ENCODE measurements at places on chromosomes 1 and 21. TPM values are rescaled to one million over a fixed set of nuclear protein-coding genes. Genes with fewer than 3 reads are reported as not detected.

The SLC1A7 gene
- not detected for total RNA-seq

The WARS2 gene
- total RNA-seq = 9.7 TPM

GRCh38 chr1:19123837-19124236, 86.2 kb downstream of the UBR4 start:
- DNase-seq = no peak

GRCh38 chr1:79055856-79056255, 49.3 kb upstream of the ADGRL4 start:
- no peak for DNase-seq

DNA sequence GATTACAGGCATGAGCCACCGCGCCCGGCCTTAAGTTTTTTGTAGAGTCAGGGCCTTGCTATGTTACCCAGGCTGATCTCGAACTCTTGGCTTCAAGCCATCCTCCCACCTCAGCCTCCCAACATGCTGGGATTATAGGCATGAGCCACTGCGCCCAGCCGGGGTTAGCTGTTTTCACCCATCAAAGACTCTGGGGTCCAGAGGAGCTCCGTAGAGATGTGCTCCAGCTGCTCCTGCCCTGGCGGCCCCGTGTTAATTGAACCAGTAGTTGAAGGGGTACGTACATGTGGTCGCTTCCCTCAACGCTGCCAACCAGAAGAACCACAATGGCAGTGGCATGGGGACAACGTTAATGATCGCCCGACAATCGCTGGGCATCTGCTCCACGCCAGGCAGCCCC, 72.0 kb downstream of the NPHP4 start:
- DNase-seq = no peak

The TRIM46 gene
- total RNA-seq = 1.1 TPM

- DNase-seq = peak; percentile 82
Observed at GRCh38 chr1:89721351-89721750, 88.4 kb downstream of the LRRC8C start.

DNA sequence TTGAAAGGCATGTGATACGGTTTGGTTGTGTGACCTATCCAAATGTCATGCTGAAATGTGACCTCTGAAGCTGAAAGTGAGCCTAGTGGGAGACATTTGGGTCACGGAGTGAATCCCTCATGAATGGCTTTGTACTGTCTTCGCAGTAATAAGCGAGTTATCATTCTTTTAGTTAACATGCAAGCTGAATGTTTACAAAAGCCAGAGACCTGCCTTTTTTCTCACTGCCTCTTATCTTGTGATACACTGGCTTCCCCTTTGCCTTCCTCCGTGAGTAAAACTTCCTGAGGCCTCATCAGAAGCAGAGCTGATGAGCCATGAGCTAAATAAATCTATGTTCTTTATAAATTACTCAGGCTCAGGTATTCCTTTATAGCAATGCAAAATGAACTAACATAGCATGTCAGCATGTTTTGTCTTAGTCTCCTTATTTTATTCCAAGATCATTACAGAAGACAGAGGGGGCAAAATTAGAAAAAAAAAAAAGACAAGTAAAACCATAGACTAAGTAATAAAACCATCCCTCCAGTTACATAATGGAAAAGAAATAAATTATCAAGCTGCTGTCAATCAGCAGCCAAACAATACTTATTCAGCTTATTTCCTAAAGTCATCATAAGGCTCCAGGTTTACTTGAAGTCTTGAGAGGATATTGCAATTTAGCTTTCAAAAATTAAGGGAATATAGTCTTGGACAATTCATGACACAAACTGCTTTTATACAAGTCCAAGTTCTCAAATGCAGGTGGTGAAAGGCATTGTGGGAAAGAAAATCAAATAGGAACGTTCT, 12.1 kb downstream of the RGS18 start:
- no peak for DNase-seq

The OPTC gene
- total RNA-seq = not detected

The NUDT4B gene
- total RNA-seq = 10.7 TPM

- DNase-seq = peak; percentile 40
Observed at GRCh38 chr1:166166698-166167571, at the start of gene FAM78B. FAM78B (minus strand) TSS chr1:166167001; CDS start chr1:166166248, 753 bp downstream.

DNA sequence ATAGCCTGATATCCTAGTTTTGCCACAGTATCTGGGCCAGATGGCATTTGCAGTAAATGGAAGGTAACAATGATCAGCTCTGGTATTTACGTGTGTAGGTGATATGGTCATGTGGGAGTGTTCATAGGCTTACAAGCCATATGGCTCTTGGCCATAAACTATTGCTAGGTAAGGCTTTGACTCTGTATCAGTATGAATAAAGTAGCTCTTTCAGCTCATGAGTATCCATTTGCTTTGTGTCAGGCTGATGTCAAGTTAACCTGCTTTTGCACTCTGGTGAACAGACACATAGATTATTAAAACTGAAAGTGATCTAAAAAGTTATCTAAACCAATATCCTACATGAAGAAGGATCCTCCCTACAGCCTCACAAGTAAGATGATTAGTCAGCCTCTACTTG, 69.0 kb downstream of the DDR2 start:
- DNase-seq = no peak

- peak; percentile 19 for DNase-seq
Observed at GRCh38 chr1:81756872-81757271, 43.9 kb upstream of the ADGRL2 start.

- no peak for DNase-seq
Observed at GRCh38 chr1:37303884-37304574, 170.4 kb upstream of the ZC3H12A start.

GRCh38 chr1:119948342-119949214, 52.3 kb upstream of the ADAM30 start:
- DNase-seq = peak; percentile 76

DNA sequence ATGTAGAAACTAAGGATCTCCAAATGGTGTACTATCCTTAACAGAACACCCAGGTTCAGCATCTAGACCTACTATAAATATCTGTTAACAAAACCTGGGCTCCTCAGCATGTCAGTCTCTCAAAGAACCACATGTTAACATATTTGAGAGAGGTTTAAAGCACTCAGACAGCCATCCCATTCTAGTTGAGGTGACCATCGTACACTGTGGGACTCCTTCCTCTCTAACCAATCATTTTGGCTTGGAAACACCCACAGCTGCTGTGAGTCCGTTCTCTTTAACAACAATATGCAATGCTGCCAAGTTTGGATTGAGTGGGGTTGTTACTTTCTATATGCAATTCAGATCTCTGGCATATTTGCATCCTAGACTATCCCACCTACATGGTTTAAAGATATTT, 105.8 kb downstream of the MRPL39 start:
- DNase-seq = no peak

The SPRR1A gene
- total RNA-seq = not detected

DNA sequence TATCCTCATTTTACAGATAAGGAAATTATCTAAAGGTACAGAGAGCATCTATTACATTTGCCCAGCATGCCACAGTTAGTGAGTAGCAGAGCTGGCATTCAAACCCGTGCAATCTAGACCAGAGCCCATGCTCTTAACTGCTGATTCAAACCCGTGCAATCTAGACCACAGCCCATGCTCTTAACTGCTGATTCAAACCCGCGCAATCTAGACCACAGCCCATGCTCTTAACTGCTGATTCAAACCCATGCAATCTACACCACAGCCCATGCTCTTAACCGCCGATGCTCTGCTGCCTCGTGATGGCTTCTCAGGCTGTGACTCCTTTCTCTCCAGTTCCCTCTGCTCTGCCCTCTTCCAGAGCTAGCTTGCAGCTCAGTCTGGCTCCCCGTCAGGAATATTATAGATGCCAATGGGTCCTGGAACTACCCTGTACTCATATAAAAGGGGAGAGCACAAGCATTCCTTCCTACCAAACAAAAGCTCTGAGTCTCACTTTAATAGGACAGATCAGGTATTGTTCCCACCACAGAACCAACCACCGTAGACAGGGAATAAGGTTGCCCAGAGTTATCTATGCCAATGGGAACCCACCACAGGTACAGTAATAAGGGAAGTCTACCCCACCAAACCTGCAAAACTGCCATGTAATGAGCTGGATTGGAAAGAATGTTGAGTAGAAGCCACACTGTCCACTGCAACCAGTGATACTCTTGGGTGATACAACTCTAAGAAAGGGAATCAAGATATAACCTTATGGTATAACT, 78.4 kb downstream of the SMYD3 start:
- peak; percentile 98 for DNase-seq

GRCh38 chr1:179303200-179303785, 9.7 kb downstream of the SOAT1 start:
- no peak for DNase-seq

The ZNF695 gene
- 2.5 TPM for total RNA-seq

GRCh38 chr1:109641861-109642260, 14.0 kb upstream of the GSTM4 start:
- no peak for DNase-seq

DNA sequence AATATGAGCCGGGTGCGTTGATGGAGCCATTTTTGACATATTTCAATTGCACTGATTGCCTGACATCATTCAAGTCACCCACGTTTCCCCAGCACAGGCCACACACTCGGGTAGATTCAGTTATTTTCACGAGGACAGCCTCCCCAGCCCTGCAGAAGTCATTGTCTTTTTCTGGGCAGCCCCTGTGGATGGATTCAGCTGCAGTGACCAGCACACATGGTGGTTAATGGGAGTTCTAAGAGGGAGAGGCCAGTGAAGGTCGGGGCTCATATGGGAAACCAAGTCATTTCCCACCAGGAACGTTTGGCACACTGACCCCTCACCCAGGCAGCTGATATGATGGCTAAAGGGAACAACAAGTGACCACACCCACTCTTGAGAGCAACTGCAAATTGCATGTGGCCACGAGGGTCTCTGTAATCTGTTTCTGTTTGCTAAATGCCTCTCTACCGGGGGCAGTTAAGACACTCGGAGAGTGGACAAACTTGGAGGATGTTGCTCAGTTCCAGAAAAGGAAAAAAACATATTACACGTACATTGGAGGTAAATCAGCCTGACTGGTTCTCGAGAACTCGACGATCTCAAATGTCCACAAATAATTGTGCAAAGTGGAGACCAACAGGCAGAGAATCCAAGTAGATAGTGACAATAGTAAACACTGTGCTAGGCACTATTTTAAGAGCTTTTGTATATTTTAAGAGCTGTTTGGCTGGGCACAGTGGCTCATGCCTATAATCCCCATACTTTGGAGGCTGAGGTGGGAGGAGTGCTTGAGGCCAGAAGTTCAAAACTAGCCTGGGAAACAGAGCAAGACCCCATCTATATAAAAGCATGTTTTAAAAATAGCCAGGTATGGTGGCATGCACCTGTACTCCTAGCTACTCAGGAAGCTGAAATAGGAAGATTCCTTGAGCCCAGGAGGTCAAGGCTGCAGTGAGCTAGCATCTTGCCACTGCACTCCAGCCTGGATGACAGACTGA, 167.2 kb upstream of the IRF2BP2 start:
- no peak for DNase-seq

- DNase-seq = no peak
Observed at GRCh38 chr21:41705546-41706262, 61.1 kb downstream of the RIPK4 start.

GRCh38 chr21:34537838-34538237, 25.8 kb upstream of the KCNE1 start:
- peak; percentile 64 for DNase-seq

The RAD54L gene
- 24.2 TPM for total RNA-seq

- no peak for DNase-seq
Observed at GRCh38 chr1:66197785-66198184, 336.2 kb upstream of the SGIP1 start.

DNA sequence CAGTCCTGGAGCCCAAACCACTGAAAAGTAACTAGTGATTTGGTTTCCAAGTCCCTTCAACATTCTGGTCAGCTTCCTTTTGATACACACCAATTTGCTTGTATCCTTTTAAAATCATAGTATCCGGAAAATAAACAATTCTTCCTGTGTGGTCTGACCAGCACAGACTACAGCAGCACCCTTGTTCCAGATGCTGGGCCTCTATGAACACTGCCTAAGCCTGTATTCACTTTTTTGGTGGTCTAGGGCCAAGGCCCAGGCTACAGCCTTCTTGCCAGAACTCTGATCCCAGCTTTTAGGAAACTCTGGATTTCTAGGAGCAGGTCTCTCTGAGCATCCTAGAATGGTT, 801 bp upstream of the DDAH1 start:
- DNase-seq = peak; percentile 46

The SPRR2F gene
- total RNA-seq = not detected
